Sciatic nerve (tissue), 2 donors: ENCODE measurements at places on chromosomes 13 and 19. TPM values are rescaled to one million over a fixed set of nuclear protein-coding genes. Genes with fewer than 3 reads are reported as not detected.

Gene CD37
- total RNA-seq = 21.3 TPM

Gene TBXA2R
- 11.2 TPM for total RNA-seq

Gene IL11
- 0.45 TPM for total RNA-seq

- DNase-seq = no peak
Observed at GRCh38 chr13:30314562-30314961, 7.2 kb upstream of the KATNAL1 start.

DNA sequence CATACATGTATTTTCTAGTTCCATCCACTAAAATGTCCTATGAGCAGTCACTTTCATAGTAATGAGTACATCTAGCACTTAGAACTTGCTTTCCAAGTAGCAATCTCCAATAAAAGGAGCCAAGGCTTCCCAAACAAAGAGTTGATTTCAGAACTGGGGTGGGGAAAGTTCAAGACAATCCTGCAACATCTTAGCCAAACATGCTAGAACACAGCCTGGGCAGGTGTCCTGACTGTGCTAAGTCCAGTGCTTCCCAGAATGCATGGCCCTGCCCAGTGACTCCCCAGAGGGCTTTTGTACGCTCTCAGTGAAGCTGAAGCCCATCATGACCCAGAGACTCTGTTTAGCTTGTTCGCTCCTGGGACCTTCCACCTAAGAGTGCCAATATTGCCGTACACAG, 106.7 kb upstream of the UBAC2 start:
- DNase-seq = no peak

DNA sequence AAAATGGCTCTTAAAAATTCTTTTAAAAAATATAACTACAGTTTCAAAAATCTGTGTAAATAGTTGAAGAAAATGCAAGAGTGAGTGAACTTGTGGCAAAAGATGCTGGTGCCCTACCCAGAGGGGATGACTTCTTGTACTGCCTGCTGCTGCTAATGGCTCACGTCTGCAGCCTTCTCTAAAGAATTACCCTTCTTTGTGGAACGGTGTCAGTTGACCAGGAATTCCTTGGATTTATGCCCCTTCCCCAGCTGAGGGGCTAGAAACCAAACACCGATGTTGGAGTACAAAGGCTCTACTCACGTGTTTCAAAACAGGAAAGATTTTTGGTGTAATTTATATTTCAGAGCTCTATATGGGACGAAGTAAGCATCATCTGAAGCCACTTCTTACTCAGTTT, 1582.8 kb downstream of the OLFM4 start:
- no peak for DNase-seq

DNA sequence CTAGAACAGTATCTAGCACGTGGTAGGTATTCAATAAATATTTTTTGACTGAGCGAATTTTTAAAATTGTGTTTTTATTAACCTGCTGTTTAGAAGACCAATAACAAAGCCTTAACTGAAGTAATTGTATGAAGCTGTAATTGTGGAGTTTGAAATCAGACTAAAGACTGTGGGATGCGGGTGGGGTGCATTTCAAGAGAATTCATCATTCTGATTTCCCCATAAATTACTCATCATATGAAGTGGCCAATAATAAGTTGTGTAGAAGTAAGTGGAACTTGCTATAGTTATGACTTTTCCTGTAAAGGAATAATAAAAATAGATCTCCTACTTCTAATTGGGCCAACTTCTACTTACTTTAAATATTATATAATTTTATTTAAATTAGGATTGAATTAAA, 449.3 kb downstream of the PCDH9 start:
- no peak for DNase-seq

- DNase-seq = peak; percentile 81
Observed at GRCh38 chr19:53977429-53977990, 13.9 kb upstream of the CACNG6 start.

GRCh38 chr19:15810335-15810734, 5.1 kb downstream of the OR10H1 start:
- no peak for DNase-seq

DNA sequence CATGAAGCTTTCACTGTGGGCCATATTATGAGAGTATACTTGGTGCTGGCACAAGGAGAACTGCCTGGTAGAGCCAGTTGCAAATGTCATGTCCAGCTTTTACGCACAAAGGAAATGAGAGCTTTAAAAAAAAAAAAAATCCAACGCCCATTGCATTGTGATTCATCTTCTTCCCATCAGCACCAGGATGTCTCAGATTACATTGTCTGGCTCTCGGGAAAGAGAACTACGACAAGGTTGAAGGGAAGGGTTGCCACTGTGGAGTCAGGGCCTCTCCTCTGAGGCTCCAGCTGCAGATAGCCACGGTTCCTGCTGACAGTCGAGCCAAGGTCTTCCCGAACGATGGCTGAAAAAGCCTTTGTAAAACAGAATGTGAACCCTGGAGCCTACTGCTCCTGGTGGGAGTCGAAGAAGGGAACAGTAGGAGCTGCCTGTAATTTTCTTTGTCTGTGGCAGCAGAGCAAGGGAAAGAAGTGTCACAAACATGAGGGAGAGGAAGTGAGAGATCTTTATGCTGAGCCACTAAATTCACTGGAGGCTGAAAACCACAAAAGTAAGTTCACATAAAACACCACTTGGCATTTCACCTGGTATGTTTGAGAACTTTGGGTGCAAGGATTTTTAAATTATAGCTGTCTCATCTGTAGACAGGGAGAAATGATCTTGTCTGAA, 704.7 kb downstream of the DIAPH3 start:
- DNase-seq = no peak

GRCh38 chr13:103878891-103879605, 812.8 kb upstream of the SLC10A2 start:
- DNase-seq = no peak

DNA sequence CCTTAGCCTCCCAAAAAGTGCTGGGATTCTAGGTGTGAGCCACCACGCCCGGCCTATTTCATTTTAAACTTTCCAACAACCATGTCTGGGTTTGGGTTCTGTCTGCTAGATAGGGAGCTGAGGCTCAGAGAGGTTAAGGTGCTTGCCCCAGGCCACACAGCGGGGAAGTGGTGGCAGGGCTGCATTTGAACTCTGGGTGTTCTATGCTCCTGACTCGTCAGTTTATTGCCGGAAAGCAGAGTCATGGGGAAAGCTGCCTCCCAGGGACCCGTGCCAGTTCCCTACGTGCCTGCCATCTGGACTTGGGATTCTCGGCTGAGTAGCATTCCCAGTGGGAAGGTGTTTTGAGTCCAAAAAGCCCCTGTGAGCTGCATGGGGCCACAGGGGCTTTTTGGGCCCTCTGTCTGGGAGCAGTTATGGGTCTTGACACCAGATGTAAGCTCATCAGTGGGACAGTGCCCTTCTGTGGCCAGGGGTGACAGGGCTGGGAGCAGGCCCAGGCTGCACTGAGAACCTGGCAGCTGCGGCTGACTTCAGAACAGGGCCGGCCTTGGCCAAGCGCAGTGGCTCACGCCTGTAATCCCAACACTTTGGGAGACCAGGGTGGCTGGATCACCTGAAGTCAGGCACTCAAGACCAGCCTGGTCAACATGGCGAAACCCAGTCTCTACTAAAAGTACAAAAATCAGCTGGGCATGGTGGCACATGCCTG, 10.9 kb downstream of the RFX1 start:
- DNase-seq = no peak

GRCh38 chr13:98585398-98585754, 8.5 kb upstream of the STK24 start:
- no peak for DNase-seq

- DNase-seq = no peak
Observed at GRCh38 chr19:31168106-31168625, 181.1 kb downstream of the TSHZ3 start.

DNA sequence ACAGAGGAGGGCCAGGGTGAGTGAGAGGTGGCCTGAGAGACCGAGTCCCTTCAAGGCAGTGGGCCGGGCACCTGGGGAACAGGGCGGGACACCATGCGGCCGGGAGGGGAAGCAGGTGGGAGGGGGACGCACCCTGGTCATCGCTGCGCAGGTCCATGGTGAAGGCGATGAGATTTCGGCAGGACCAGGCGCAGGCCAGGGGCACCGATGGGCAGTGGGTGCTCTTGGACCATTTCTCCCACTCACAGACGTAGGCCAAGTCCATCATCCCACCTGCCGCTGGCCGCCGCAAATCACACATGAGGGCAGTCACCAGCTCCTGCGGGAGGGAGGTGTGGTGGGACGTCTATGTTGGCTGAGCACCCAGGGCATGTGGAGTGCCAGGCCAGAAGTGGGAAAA, 2.2 kb downstream of the MED16 start:
- no peak for DNase-seq

- DNase-seq = peak; percentile 62
Observed at GRCh38 chr13:75636436-75637180, 478 bp downstream of the LMO7 start.
